Transverse colon (tissue), 4 donors: ENCODE measurements at places on chromosomes 16 and 17. TPM values are rescaled to one million over a fixed set of nuclear protein-coding genes. Genes with fewer than 3 reads are reported as not detected.

The CDC42EP4 gene
- total RNA-seq, result 75.6 TPM

The NPIPA5 gene
- 10.8 TPM for total RNA-seq

The CDK5R1 gene
- 1.3 TPM for total RNA-seq

The GGT6 gene
- total RNA-seq, result 270 TPM

The MT1H gene
- 3.0 TPM for total RNA-seq

The GPR139 gene
- total RNA-seq, result not detected

The OTOP2 gene
- 99.1 TPM for total RNA-seq

GRCh38 chr17:1227917-1228780, 42.1 kb upstream of the BHLHA9 start:
- DNase-seq, result peak; percentile 50

DNA sequence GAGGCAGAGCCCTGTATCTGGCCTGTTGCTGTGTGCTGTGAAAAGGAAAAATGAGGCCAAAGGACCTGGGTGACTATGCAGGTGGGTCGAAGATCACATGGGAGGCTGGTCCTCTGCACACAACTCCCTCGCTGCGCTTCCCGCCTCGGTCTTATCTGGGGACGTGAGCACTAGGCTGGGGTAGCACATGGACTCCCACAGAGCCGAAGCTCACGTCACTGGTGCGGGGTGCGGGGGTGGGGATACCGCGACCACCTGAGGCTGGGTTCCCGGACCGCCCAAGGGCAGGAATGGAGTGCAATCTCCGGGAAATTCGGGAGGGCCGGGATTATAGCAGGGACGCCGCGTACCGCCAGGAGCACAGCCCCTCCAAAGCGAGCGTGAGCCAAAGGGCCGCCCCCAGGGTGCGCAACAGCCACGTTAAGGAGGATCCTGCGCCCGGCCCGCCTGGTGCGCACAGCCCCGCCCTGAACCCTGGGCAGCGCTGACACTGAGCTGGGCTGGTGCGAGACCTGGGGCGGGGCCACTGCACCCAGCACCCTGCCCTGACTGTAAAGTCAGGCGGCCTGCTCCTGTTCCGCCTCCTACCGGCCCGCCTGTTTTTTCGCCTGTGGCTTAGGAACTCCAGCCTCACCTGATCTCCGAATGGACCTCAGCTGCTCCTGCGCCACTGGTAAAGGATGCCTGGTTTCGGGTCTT, 4.8 kb downstream of the MT1A start:
- DNase-seq, result peak; percentile 89

DNA sequence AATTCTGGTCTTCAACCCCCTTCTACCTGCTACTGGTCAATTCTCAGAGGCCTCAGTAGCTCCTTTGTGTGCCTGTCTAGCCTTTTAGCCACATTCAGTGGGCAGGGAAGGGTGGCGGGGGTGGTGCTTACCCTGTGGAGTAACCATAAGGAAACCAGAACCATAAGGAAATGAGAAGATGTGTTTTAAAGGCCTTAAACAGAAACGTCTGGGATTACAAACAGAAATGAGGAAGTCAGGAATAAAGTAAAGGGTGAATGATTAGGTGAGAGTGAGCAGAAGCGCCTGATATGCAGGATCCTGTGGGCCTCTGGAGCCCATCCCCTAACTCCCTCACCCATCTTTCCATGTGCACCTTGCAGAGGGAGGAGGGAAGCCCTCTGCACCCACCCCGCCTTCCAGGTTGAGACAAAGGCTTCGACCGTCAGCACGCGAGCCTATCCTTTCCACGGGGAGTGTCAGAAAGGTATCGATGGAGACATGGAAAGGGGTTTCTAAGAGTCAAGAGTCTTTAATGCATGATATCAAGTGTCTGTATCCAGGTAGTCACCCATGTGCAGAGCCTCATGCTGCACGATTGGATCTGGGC, 20.4 kb downstream of the KIAA0513 start:
- DNase-seq, result peak; percentile 82

DNA sequence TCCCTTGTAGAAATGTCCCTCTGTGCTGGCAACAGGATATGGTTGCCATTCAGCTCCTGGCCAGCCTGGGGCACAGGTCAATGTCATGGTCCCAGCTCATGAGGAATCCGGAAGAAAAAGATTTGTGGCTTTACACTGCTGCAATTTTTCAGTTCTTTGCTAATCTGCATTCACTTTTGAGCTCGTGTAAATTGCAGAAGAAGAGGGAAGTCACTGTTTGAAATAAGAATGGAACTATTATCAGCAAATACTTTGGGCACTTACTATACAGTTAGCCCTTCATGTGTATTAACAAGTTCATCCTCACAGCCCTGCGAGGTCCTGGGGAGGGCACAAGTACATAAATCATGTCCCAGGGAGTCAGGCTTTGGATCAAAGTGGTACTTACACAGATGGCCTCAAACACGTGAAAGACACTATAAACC, 14.2 kb downstream of the SLC47A2 start:
- no peak for DNase-seq

- DNase-seq, result no peak
Observed at GRCh38 chr17:13947499-13947898, 121.8 kb upstream of the COX10 start.

DNA sequence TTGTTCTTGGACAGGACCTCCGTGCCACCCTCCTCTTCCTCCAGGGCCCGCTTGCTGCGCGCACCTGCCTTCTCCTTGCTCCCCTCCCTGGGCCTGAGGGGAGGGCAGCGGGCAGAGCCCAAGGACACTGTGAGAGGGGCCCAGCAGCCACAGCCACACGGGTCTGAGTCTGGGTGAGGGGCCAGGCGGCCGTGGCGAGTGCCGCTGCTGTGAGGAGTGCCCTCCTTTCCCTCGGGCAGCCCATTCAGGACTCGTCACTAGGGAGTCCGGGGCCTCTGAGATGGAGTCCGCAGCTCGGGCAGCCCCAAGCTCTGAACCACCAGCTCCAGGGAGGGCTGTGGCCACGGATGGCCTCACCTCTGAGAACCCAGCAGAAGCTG, 5.6 kb downstream of the DUS1L start:
- no peak for DNase-seq

- no peak for DNase-seq
Observed at GRCh38 chr16:57264381-57264780, 19.3 kb downstream of the ARL2BP start.

- DNase-seq, result no peak
Observed at GRCh38 chr16:66486199-66486772, 59.2 kb downstream of the BEAN1 start.

DNA sequence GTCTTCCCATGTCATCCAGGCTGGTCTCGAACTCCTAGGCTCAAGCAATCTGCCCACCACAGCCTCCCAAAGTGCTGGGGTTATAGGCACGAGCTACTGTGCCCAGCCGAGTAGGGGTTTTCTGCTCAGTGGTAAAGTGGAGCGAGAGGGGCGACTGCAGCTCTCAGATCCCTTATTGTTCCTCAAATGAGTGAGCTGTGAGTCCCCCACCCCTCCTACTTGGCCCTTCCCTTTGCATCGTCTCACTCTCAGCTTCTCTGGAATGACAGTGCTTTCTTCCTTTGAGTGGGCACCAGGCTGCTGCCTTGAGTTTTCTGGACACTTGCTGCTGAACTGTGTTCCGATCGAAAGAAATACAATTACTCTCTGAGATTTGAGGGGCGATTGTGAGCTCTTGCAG, 63.5 kb downstream of the MSI2 start:
- DNase-seq, result no peak

GRCh38 chr17:37054894-37055293, 106.1 kb downstream of the AATF start:
- no peak for DNase-seq

- no peak for DNase-seq
Observed at GRCh38 chr17:63774969-63775265, 947 bp downstream of the DDX42 start.

DNA sequence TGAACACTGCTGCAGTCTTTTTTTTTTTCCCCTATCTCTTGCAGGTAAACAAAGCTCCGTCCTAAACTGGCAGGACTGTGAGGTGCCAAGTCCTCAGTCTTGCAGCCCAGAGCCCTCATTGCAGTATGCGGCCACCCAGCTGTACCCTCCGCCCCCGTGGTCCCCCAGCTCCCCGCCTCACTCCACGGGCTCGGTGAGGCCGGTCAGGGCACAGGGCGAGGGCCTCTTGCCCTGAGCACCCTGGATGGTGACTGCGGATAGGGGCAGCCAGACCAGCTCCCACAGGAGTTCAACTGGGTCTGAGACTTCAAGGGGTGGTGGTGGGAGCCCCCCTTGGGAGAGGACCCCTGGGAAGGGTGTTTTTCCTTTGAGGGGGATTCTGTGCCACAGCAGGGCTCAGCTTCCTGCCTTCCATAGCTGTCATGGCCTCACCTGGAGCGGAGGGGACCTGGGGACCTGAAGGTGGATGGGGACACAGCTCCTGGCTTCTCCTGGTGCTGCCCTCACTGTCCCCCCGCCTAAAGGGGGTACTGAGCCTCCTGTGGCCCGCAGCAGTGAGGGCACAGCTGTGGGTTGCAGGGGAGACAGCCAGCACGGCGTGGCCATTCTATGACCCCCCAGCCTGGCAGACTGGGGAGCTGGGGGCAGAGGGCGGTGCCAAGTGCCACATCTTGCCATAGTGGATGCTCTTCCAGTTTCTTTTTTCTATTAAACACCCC, 13.8 kb downstream of the IL34 start:
- no peak for DNase-seq

- peak; percentile 35 for DNase-seq
Observed at GRCh38 chr16:14249291-14250032, 178.3 kb downstream of the MRTFB start.

GRCh38 chr17:78172249-78173051, 4.1 kb downstream of the SYNGR2 start:
- peak; percentile 89 for DNase-seq

DNA sequence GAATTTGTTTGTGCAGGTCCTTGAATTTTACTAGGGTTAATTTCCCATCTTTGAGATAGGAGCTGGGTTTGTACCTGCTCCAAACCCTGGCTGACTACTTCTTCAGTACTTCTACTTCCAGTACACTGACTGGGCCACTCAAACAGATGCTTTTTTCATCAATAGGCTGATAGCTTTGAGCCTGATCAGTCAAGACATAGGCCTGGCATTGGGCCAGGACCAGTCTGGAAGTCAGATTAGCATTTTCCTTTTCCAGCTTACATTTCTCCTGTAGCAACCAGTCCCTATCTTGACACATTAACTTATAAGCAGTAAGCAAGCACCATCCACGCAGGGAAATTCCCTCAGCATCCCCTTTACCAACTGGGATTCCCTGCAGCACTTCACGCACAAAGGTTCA, 7.5 kb upstream of the TMEM101 start:
- no peak for DNase-seq

GRCh38 chr17:36824678-36825101, 112.6 kb upstream of the LHX1 start:
- no peak for DNase-seq

DNA sequence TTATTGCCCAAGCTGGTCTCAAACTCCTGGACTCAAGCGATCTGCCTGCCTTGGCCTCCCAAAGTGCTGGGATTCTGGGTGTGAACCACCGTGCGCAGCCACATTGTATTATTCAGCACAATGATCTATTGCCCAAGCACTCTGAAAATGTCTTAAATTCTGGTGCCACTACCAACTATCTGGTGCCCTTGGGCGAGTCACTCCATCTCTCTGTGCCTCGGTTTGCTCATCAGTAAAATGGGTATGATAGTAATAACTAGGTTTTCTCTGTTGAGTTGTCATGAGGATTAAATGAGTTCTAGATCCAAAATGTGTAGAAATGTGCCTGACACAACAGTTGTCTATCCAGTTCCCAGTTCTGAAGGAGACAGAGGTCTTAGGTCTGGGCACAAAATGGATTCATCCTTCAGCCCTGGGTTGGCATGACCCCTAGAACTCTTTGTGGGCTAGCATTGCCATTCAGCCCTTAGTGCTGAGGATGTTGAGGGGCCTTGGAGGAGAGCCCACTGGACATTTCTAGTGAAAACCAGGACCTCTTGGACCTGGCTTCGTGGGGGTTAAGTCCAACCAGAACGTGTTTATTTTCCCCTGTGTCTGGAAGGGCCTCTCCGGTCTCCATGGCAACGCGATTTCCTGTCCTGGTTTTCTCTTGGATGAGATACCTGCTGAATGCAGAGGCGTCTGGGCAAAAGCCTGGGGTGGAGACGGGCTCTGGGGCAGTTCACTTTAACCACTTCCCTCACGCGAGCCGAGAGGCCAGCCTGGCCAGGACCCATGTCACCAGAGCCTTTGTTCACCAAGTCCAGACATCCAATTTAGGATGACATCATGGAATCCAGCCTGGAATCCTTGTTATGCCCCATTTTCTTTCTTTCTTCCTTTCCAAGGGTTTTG, 43.7 kb upstream of the TNRC6A start:
- DNase-seq, result peak; percentile 55

GRCh38 chr17:15451680-15452079, 15.7 kb downstream of the CDRT4 start:
- no peak for DNase-seq

GRCh38 chr16:19555938-19556771, 652 bp downstream of the VPS35L start:
- DNase-seq, result peak; percentile 11
